ENCODE measurements at places on chromosomes 13 and 19.

GRCh38 chr13:22141716-22142115 lies 470.8 kb downstream of the FGF9 start:
- no peak for DNase-seq

DNA sequence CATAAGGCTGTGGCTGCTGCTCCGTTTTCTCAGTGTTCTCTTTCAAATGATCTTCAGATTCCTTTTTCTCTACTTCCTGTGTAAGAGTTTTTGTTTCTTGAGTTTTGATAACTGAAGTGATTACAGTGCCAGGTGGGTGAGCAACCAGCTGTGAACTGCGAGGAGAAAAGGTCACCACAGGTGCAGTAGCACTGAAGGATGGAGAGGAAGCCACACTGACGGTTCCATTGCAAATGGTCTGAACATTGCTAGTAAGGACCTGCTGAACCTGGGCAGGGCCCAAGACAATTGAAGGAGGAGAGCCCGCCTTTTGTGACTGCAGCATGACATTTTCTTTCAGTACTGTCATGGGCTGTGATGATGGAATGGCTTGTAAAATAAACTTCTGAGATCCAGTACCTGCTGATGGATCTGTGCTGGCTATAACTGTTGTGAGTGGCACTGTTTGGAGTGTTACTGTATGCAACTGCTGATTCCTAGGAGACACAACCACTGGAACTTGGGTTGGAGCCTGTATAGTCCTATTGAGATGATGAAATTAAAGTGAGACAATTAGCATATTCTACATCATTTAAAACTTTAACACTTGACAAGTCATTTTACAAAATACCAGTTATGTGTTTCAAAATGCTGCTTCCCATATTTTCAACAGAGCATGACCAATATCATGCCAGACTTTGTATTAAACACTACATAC lies 85.5 kb downstream of the ELF1 start:
- DNase-seq: no peak

DNA sequence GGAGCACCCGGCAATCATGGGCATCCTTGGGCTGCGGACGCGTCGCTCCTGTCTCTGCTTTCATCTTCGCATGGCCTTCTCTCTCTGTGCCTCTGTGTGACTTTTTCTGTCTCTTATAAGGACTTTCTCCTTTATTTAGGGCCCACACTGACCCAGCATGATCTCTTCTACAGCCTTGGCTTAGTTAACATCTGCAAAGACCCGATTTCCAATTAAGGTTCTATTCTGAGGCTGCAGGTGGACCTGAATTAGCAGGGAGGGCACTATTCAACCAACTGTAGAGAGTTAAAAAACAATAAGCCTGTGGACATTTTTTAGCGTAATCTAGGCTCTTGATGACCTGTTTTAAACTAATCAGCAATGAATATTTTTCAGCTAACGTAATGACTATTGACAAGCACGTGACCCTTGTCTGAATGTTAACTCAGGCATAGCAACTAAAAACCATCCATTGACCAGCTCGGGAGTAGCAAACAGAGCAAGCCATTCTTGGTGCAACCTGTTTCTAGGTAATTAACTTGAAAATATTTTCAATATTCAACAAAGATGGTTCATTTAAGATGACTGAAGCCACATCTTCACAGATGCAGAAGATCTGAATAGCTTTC lies 15.2 kb downstream of the F10 start:
- no peak for DNase-seq

DNA sequence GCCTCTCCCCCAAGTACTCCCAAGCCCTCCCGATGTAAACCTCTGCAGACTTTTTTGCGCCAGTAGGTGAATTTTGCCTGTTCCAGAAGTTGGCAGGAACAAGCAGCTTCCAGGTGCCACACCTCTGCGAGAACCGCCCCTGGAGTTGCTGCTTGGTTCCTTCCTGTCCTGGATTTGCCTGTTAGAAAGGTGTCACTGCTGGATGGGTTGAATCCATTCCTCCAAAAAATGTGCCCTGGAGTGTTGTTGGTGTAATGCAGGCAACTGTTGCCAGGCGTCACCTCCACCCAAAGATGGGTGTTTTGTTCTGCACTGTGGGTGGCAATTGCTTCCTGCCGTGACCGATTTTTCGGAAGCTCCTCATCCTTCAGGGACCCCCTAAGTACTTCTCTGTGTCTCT lies 5.7 kb downstream of the PGPEP1 start:
- DNase-seq: no peak

DNA sequence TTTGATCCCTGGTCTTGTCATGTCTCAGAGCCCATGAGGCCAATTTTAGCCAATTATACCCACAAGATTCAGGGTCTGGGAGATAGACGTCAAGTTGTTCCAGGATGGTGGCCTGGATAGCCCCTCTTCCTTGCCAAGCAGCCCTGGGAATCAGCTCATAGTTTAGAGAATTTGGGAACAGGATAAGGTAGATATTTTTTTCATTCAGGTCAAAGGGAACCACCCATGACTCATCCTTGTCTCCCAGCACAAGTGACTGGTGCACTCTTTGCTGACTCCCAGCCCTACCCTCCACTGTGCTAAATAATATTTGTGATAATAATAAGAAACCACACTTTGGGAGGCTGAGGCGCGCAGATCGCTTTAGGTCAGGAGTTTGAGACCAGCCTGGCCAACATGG lies 17.1 kb upstream of the S1PR4 start:
- DNase-seq: no peak

DNA sequence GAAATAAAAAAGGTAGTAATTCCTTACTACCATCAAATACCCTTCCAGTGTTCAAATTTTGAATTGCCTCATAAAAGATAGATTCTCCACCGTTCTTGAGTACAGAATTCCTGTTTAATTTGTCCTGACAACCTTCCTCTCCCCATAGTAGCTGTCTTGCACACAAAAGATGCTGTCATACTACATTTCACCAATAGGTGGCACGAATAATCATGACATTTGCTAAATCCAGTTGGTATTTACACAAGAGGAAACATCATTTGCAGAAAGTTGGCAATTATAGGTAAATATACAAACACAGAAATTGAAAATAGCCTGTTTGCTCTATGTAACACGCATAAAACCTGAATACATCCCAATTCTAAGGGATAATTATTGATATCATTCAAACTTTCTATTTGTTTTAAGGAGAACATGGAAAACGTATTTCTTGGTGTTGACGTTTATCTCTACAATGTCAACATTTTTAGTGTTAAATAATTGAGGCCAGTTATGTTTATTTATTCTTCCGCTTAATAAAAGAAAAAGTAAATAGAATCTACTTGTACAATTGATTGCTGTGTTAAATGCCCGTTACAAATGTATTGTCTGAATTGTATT lies 58.3 kb upstream of the CLDN10 start:
- DNase-seq: no peak

DNA sequence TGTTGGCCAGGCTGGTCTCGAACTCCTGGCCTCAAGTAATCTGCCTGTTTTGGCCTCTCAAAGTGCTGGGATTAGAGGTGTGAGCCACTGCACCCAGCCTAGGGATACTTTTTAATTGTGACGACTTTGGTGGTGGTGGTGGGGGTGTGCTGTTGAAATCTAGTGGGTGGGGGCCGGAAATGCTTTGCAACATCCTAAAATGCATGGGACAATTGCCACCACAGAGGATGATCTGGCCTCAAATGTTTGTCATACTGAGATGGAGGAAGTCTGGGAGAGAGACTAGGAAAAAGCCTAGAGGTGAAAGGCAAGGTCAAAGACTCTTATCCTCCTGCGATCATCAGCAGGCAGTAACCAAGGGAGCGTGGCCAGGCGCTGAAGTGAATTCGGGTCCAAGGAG lies 1.4 kb downstream of the NWD1 start:
- DNase-seq: no peak

DNA sequence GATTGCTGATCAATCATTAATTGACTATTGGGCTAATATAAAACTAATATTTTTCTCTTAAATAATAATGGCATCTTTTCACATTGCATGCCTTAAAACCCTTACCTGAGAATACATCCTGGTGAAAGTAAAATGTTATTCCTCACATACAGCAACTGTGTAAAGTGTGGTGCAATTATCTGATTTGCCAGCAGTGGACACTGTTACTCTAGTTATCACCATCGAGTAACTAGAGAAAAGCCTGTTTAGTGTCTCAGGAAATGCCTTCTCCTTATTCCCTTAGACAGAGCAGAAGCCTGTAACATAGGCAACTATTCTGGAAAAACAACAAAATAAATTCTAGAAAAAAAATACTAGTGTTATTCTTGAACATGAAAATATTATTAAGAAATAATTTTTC lies 459.8 kb downstream of the FGF14 start:
- no peak for DNase-seq

GRCh38 chr13:71799324-71799723 lies 67.7 kb downstream of the DACH1 start:
- no peak for DNase-seq

GRCh38 chr19:45615795-45616703 lies 14.0 kb upstream of the GPR4 start:
- peak; percentile 59 for DNase-seq

DNA sequence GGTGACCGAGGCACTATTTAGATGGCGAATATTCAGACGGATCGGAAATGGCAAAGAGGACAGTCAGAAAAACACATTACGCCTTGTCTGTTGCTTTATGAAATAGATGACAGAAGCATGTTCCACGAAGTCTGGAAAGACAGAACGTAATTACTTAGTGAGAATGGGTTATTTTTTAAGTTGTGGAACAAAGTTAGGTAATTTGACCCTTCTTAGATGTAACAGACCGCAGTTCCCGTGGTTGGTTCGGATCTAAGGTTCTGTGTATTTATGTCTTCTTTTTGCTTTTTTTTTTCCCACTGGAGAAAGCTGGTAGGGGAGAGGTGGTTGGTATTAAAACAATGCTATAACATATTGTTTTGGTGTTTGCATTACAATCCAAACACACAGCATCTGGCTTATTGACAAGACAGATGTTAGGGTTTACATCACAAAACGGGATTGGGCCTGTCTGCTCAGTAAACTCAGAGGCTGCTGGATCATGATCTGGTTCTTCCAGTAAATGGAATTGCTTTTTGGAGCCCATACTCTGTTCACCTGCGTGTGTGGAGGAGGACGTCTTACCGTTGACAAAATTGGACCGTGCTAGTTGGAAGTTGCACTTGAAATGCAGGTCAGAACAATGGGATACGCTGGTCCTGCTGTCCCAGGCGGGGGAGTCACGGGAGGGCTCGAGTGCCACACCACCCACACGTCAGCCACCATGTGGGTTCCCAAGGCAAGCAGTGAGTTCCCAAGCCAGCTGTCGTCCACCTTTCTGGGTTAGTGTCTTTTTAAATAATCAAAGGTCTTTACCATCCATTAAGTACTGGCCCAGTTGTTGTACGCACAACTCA lies 13.8 kb downstream of the ATP11A start:
- DNase-seq: no peak

DNA sequence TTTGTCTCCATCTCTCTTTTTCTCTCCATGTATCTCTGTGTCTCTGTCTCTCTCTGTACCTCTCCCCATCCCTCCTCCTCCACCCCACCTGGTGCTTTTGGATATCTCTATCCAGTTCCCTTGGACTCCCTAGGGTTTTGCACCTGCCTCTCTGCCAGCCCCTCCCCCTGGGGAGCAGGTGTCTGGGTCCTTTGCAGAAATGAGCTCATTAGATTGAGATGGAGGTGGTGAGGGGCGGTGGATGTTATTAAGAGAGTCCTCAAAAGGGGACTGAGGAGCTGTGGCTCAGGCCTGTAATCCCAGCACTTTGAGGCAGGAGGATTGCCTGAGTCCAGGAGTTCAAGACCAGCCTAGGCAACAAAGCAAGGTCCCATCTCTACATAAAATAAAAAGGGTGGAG lies 2.1 kb downstream of the KCNN4 start:
- no peak for DNase-seq

- DNase-seq: no peak
Measured at GRCh38 chr13:93227280-93227877, 772 bp downstream of the GPC6 start.

GRCh38 chr13:110798081-110798994 lies 84.8 kb downstream of the ING1 start:
- no peak for DNase-seq

Data from activated T-cell treated with anti-CD3 and anti-CD28 coated beads, Interleukin-2, amount 50 U/mL, for 4 hours (primary cell).